ENCODE measurements at places on chromosomes 1 and 21. TPM values are rescaled to one million over a fixed set of nuclear protein-coding genes. Genes with fewer than 3 reads are reported as not detected.
A peak's percentile ranks its signal among the peaks of the same experiment; 100 is the strongest.

DNA sequence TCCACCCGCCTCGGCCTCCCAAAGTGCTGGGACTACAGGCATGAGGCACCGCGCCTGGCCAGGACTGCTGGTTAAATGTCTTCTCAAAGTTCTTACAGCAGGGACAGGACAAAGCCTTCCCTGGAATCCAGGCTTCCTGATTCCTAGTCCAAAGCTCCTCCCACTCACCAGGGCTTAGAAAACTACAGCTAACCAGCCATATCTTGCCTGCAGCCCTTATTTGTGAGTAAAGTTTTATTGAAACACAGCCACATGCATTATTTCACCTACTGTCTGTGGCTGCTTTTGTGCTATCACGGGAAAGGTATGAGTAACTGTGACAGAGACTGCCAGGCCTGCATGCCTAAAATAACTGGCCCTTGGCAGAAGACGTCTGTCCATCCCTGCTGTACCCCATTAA is 24.4 kb downstream of the TMCO4 start:
- DNase-seq: no peak

The ATP1A4 gene
- not detected for total RNA-seq

DNA sequence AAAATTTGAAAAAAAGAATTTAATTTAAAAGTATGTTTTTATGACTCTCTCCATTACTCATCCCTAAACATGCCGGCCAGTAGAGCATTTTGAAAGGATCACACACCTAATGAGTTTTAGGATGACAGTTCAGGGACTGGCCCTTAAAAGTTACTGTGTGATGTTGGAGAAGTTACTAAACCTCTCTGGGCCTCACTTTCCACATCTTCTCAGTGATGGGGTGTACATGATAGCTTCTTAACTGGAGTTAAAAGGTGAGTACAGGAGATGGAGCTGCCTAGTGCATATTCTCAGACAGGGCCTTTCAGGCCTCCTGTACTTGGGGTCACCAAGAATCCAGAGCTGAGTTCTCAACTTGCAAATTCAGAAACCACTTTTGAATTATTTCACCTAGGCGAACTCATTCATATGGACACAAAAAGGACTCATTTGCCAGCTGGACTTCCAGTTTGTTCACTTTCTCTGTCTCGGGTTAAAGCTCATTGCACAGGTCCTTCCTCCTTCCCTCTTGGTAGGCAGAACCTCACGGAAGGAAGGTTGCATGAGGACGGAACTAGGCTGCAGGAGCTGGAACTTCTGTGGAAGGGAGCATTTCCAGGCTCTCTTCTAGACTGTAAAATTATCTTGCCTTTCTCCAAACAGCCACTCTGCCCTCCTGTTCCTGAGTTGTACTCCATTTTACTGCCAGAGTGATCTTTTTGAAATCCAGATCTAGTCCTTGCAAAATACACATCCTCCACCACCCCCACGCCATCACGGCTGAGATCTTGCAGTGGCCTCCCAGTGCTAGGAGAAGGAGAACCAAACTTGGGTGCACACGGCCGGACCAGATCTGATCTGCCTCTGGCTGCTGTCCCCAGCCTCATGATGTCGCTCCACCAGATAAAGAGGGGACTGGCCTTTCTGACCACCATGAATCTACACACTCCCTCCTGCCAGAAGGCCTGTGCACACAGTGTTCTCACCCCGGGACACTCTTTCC is 4.3 kb upstream of the SLC30A1 start:
- DNase-seq: no peak

The RYR2 gene
- total RNA-seq: 8.8 TPM

The OR2G6 gene
- not detected for total RNA-seq

The NBPF26 gene
- 30.2 TPM for total RNA-seq

DNA sequence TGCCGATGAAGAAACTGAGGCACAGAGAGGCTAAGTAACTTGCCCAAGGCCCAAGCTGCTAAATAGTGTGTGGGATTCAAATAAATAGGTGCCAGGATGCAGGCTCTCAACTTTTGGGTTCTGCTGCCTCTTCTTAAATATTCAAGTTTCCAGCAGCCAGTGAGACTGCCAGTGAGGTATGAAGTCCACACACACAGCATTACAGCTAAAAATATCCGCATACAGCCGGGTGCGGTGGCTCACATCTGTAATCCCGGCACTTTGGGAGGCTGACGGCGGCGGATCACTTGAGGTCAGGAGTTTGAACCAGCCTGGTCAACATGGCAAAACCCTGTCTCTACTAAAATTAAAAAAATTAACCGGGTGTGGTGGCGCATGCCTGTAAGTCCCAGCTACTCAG is 78.4 kb upstream of the DIRAS3 start:
- DNase-seq: no peak

DNA sequence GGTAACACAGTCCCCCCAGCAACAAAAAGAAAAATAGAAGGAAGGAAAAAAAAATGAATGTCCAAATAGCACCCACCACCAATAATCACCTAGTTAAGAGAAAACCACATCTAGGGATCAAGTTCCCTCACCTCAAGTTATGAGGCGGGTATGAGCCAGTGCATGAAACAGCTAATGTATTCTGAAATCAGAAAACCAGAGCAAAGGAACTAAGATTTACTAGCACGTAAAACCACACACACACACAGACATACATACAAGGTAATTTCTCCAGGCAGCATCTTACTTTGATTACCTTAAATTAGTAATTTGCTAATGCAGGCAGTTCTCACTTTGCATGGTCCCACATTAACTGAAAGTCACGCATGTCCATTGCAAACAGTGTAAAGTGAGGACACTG is 109.8 kb downstream of the HLCS start:
- DNase-seq: no peak

DNA sequence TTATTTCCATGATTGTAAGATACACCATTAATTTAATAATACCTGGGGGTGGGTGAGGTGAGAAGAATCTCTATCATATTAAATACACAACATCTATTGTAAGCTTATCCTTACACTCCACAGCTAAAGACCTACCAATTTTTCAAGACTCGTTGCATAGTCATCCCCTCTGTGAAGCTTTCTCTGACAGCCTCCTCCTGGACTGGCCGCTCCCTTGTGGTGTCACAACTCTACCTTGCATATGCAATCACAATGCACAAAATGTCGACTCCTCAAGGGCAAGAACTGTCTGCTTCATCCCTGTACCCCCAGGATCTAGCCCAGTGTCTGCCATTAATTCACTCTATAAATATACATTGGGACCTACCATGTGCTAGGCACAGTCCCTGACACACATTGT is 2.4 kb upstream of the PTGFRN start:
- no peak for DNase-seq

The PPM1J gene
- total RNA-seq: 3.0 TPM

The HENMT1 gene
- total RNA-seq: 5.7 TPM

- DNase-seq: no peak
These were observed 180.3 kb downstream of the FAF1 start for GRCh38 chr1:50779801-50780200.

- no peak for DNase-seq
These were observed 30.1 kb downstream of the RCC2 start for GRCh38 chr1:17409391-17409811.

The SMIM34 gene
- not detected for total RNA-seq

GRCh38 chr1:6007318-6008083 is 15.3 kb upstream of the NPHP4 start:
- peak; percentile 57 for DNase-seq

- DNase-seq: peak; percentile 90
These were observed at the start of gene GNG12 for GRCh38 chr1:67832737-67833601. TSS of gene GNG12 (minus strand) at chr1:67833467. CDS start at chr1:67707686, 125,781 bp downstream.

The ALX3 gene
- total RNA-seq: not detected

The RAB25 gene
- not detected for total RNA-seq

The SLC25A34 gene
- total RNA-seq: 1.6 TPM

The SH2D2A gene
- 3.4 TPM for total RNA-seq

- DNase-seq: no peak
These were observed 162.4 kb upstream of the PTBP2 start for GRCh38 chr1:96559181-96559580.

GRCh38 chr1:30764396-30764795 is 6.8 kb upstream of the LAPTM5 start:
- DNase-seq: no peak

DNA sequence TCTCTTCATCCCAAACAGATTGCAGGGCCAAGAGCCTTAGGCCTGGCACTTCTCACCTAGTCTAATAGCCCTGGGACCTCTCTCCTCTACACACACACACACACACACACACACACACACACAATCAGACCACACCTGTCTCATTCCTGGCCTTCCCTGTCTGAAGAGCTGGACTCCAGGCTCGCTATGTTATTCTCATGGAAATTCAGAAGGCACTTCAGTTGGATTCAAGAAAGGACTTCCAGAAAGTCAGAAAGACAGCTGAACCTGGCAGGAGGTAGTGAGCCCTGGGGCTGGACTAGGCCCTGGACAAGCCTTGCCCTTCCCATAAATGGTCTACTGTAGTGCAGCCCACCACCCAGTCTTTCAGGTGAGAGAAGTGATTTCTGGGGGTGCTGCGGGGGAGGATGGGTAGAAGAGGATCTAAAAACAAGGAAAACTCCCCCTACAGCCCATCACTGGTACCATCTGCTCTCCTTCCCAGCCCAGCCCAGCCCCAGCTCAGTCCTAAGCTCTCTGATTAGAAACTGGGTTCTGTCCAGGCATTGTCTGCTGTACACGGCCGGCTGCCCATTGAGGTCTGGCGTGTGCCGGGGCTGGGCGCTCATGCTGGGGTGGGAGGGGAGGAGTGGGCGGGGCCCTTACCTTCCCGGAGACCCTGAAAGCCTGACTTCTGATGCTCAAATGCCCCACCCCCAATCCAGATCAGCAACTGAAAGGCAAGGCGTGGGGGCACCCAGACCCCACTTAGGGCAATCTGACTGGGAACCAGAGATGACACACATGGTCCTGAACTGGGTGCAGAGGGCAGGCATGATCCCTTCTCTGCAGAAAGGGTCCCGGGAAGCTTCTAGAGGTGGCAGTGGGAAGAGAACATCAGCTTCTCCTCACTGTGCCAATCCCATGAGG is 2.5 kb downstream of the KIF21B start:
- no peak for DNase-seq

DNA sequence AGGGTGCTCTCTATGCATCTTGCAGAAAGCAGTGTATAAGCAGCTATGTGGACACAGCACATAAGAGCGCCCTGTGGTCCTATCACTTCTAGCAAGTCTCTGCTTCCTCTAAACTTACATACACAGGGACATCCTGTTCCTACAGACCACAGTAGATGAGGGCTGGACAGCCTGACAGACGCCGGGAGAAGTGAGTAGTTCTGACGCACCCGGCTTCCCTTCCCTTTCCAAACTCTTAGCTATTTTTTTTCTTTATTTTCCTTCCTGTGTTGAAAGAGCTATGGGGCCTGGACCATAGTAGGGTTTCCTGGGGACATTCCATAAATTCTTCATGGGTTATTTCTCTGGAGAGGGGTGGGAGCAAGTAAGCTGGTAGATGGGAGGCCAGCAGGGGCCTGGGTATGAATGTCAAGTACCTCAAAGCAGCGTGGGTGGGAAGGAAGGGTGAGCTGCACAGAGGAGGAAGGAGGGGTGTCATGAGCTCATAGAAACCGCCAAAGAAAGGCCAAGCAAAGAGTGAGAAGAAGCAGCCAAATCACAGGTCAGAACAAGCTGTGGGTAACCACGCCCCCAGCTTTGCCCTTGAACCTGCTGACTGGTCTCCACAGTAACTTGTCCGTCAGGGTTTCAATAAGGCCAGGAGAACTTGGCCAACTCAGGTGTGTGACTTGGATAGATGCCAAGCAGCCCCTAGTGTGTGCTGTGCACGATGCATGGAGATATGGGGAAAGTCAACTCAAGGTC is 36.6 kb downstream of the PLXNA2 start:
- DNase-seq: no peak

DNA sequence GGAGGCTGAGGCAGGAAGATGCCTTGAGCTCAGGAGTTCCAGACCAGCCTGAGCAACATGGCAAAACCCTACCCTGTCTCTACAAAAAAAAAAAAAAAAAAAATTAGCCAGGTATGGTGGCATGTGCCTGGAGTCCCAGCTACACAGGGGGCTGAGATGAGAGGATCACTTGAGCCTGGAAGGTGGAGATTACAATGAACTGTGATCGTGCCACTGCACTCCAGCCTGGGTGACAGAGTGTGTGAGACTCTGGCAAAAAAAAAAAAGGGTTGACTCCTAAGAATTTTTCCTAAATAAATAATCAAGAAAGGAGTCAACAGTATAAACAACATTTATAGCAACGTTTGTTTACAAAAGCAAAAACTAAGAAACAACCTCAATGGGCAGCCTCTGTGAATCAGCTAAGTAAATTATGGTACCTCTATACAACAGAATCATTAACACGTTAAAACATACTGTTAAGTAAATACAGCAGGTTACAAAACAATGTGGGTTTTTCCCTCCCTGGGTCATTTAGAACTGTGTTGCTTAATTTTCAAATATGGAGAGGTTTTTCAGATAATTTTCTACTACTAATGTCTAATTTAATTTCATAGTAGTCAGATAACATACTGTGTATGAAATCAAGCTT is 56.8 kb downstream of the SLC30A10 start:
- no peak for DNase-seq

GRCh38 chr1:34113887-34114286 is 51.1 kb downstream of the CSMD2 start:
- no peak for DNase-seq

The HES3 gene
- not detected for total RNA-seq

The MARK1 gene
- total RNA-seq: 19.4 TPM
